ENCODE measurements at places on chromosomes 6 and 20. TPM values are rescaled to one million over a fixed set of nuclear protein-coding genes. Genes with fewer than 3 reads are reported as not detected.

DNA sequence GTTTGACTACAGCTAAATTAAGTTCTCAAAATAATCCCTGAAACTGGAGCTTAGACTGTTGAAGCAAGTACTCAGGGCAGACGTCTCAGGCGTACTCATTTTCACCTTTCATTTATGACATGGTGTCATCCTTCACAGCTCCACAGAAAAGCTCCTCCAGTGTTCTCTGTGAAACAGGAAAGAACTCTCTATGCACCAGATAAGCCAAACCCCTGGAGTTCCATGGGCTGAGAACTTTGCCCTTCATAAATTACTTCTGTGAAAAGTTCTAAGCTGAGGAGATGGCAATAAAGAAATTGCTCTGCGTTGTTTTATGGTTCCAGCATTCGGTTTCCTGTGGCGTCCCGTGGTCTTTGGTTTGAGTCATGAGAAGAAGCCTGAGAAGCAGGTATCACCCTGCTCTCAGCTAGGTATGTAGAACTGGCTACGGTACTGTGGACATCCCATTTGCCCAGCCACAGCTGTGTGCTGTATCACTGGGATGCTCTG is 20.2 kb upstream of the RREB1 start:
- peak; percentile 67 for DNase-seq

DNA sequence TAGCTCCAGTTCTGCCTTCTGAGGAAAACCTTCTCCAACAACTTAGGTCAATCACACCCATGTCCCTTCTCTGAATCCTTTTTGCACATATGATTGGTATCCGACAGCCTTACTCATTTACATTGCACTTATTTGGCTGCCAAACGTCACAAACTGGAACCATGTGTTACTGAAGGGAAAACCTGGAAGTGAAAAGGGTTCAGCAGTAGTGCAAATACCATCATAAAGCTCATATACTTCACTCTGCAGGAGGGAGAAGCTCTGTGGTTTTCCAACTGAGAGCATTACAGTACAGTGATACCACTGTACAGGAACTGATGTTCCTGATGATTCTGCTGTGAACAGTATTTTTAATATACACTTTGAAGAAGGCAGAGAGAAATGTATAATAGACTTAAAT is 87.8 kb downstream of the SLC16A10 start:
- no peak for DNase-seq

- DNase-seq: no peak
Measured at GRCh38 chr6:124163676-124164075, 360.0 kb downstream of the NKAIN2 start.

DNA sequence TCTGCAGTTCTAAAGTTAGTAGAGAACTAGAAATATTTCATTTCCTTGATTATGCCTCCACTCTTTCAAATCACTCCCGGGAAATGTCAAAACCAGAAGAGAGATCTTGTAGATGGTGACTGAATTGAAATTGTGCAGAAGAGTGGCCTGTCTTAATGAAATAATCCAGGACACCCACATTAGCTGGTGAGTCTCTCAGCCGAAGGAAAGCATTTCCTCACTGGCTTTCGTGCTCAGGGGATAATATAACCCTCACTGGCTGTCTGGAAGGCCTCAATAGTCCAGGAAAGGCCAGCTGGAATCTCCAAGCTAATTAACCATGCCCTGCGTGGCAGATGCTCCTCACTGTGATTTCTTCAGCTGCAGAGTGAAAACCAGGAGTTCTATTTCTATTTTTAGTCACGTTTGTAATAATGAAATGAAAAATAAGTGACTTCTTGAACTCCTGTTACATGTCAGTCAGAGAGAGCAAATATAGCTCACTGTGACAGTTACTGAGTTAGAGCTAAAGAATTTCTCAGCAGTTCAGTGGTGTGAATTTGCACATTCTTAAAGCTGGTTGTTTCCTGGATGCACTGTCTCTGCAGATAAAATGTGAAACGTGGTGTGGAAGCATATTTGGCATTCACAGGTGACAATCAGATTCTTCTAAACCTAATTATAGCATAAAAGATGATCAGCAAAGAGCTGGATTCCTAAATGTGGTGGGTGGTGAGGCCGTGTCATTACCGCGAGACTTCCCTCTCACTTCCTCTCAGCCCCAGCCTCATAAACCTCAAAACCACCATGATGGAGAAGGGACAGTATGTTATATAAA is 211.7 kb downstream of the LMBRD1 start:
- DNase-seq: peak; percentile 23

TGM6 gene
- total RNA-seq: not detected

DNA sequence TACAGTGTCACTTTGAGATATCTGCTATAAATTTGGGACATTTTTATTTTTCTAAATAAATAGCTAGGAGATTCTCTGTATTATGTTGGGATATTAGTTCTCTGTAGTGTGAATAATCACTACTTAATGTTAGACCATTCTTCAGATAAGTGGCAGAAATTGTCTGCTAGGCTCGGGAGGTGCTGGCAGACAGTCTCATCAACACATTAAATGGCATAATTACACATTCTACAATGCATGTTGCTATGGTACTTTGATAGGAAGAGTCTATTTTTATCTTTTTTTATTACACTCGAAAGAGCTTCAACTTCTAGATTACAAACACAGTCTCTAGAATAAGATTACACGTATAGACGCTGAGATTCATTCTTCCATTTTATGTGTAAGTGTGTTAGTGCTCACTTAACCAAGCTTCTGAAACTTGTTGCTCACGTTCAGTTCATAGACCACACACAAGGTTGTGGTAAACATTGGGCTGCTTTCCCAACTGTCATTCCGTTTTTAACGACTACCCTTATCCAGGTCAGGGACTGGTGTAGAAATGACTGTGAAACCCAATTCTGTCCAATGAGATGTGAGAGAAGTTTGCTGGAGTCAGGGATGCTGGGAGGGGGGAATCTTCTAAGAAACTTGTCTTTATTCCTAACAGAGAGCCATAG is 78.6 kb downstream of the TPBG start:
- no peak for DNase-seq

GRCh38 chr20:62601714-62602113 is 40.6 kb upstream of the SLCO4A1 start:
- DNase-seq: no peak

DNA sequence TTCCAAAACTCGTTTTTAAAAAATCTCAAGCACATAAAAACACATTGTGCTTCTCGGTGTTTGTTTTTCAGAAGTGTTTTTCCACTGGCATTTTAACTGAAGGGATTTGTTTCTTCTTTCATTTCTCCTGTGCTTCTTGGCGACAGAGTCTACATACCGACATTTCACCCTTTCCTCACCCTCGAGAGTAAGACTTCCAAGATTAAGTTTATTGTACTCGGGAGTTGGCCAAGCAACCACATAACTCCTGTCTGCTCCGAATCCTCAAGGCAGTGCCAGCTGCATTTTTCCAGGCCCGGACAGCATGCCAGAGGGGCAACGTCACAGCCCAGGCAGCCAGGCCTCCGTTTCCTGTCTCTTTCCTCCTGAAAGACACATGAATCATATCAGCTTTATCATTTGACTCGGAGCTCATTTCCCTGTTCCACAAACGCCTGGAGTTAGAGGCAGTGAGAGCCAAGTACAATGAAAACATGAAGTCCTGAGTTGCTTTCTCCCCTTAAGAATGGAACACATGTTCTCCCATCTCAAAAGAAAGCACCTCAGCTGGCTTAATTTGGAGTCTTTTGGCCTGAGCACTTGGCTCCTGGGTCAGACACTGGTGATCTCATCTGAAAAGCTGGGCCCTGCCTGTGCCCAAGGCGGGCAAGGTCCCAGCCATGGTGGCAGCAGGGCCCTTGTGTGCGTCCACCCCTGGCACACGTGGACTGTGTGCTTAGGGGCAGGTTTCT is 23.2 kb upstream of the FAM50B start:
- DNase-seq: no peak

All from activated CD8-positive, alpha-beta T cell treated with anti-CD3 and anti-CD28 coated beads, Interleukin-2, amount 10 ng/mL, durations not matched to agents 7 days and 5 days (primary cell).